ENCODE measurements at places on chromosomes 5 and 9. TPM values are rescaled to one million over a fixed set of nuclear protein-coding genes. Genes with fewer than 3 reads are reported as not detected.

- DNase-seq = no peak
These were observed 21.9 kb downstream of the ABITRAM start for GRCh38 chr9:108956022-108956630.

GRCh38 chr9:4061717-4062116 lies 238.2 kb downstream of the GLIS3 start:
- no peak for DNase-seq

- DNase-seq = no peak
These were observed 102.7 kb downstream of the HSPA4 start for GRCh38 chr5:133154274-133155075.

GRCh38 chr9:24351258-24351657 lies 194.4 kb downstream of the IZUMO3 start:
- no peak for DNase-seq

- DNase-seq = no peak
These were observed 22.9 kb upstream of the ZSWIM6 start for GRCh38 chr5:61309115-61309514.

GRCh38 chr9:27545471-27545870 lies 15.9 kb upstream of the MOB3B start:
- DNase-seq = no peak

DNA sequence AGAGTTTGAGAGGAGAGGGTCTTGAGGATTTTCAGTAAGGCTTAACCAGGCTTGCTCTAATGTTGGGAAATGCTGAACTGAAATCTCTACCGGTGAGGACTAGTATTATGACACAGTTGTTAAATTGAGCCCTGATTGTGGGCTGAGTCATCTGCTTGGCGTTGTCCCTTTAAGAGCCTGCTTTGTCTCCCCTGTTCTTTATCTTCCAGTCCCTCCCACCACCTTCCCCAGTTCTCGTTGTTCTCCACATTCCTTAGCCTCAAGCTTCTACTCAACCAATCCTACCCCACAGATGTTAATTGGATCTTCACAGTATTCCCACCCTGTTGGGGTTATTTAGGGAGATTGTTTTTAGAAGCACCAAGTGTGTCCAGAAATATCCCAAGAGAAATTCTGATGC lies 57.6 kb downstream of the ANKRD55 start:
- DNase-seq = no peak

- no peak for DNase-seq
These were observed 52.5 kb downstream of the UIMC1 start for GRCh38 chr5:176954050-176954449.

Gene EQTN
- not detected for total RNA-seq

DNA sequence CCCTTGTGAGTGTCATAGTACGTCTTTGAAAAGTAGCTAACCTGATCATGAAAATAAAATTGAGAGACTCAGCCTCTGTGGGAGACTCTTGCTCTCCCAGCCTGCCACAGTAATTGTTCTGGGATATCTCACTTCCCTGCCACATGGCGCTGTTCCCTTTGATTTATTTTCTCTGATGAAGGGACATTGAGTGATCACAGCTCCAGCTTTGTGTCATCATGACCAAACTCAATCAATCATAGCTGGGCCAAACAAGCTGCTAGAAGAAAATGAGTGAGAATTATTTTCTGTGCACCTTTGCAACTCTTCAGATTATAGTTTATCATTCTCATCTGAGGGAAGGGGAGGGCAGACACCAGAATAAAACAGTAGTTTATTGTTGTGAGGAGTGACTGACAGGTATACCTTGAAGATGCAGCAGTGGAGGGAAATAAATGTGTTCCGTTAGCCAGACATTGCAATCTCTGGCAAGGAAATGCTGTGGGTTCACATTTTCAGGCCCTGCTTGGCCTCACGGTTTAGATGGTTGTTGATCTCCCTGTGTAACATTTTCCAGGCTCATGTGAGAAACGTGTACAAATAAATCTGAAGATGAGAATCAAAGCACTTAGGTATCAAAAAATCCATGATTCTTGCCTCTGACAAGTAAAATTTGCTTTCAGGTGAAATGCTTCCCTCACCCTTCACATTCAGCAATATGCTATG lies 174.7 kb upstream of the FBXL17 start:
- no peak for DNase-seq

Gene CEP78
- total RNA-seq = 54.0 TPM

- DNase-seq = no peak
These were observed 24.3 kb upstream of the SPEF2 start for GRCh38 chr5:35593338-35593737.

Data from activated CD8-positive, alpha-beta memory T cell treated with anti-CD3 and anti-CD28 coated beads, Interleukin-2, amount 10 ng/mL, durations not matched to agents 7 days and 5 days (primary cell).